ENCODE measurements at places on chromosomes 1 and 21.
A peak's percentile ranks its signal among the peaks of the same experiment; 100 is the strongest.

DNA sequence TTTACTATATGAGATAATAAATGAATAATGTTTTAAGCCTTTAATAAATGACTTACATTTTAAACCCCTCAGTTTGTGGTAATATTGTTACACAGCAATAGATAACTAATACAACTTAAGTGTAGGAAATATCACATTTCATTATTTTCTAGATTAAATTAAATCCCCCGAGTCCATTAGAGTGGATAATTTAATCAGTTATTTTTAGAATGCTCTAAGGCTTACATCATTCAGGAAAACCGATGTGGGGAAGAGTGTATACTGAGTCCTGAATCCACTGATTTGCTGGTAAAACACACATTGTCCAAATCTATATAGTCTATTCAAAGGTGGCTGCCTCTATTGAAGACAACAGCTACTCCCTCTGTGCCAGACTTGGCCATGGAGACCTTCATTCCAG lies 35.7 kb upstream of the DOCK7 start:
- no peak for DNase-seq

- DNase-seq, result no peak
Measured at GRCh38 chr1:180842052-180842451, 70.6 kb upstream of the KIAA1614 start.

- DNase-seq, result no peak
Measured at GRCh38 chr21:43341378-43342161, 85.4 kb downstream of the SIK1 start.

GRCh38 chr1:203570805-203571204 lies 55.8 kb upstream of the ATP2B4 start:
- no peak for DNase-seq

DNA sequence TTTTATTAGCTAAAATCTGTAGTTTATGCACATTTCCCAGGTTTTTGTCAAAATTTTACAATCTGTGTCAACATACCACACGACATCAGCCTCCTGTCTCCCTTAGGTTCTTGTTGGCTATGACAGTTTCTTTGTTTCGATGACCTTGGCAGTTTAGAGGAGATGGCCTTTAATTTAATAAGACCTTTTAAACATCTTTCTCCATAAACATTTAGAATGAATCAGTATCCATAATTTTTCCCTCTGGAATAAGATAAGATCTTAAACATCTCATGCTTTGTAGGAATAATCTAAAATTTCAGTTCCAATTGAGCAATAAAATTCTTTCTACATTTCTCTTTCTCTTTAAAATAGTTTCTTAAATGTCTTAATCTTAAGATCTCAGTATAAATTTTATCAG lies 28.7 kb upstream of the DYRK1A start:
- no peak for DNase-seq

DNA sequence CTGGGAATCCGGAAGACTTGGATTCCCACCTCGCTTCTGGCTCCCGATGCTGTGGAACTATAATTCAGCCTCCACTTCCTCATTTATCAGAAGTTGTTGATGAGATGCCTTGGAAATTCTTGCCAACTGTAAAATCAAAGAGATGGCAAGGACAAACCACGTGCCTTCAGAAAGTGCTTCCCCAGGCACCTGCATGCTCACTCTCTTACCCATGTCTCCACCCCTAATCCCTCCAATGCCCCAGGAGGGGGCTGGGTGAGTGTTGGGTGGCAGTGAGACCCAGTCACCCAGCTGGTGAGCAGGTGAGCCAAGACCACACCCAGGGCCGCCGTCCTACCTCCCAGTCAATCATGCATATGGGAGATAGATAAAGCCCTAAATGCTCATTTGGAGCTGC lies 160.8 kb downstream of the PSMG1 start:
- no peak for DNase-seq

GRCh38 chr1:109845658-109846057 lies 65.0 kb upstream of the CSF1 start:
- no peak for DNase-seq

- peak; percentile 86 for DNase-seq
Measured at GRCh38 chr1:229661022-229661877, 35.2 kb downstream of the URB2 start.

DNA sequence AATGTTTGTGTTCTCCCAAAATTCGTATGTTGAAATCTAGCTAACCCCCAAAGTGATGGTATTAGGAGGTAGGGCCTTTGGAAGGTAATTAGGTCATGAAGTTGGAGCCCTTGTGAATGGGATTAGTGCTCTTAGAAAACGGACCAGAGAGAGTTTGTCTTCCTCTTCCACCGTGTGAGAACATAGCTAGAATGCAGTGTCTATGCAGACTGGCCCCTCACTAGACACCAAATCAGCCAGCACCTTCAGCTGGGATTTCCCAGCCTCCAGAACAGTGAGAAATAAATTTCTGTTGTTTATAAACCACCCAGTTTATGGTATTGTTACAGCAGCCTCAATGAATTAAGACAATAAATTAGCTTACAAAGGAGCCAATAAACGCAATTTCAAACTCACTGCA lies 58.0 kb downstream of the KIAA0319L start:
- DNase-seq, result no peak

GRCh38 chr1:15155888-15156741 lies 2.6 kb downstream of the TMEM51 start:
- no peak for DNase-seq

DNA sequence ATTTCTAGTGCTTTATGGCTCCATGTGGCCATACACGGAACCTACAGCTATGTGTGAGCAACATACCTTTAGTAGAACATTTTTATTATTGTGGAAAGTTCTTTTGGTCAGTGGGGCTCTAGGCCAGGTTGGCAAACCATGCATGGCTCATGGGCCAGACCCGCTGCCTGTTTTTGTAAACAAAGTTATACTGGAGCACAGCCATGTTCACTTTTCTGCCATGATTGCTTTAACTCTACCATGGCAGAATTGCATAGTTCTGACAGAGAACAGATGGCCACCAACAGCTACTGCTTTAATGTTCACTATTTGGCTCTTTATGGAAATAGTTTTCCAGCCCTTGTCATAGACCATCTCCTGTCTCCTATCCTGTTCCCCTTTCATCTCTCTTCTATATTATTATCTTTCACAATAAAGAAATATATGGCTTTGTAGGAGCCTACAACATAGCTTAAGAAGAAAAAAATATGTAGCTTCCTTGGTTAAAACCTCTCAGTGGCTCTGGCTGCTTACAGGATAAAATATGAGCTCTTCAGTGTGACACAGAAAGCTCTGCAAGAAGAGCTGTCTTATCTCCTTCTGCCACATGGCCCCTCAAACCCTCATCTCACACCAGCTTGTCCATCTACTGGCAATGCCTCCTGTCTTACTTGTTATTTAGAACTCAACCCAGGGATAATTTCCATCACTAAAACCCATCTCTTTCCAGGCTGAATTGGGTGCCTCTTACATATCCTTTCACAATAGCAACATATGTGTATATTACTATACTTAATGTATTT lies 54.6 kb upstream of the RWDD3 start:
- DNase-seq, result no peak

- no peak for DNase-seq
Measured at GRCh38 chr1:15559189-15559810, 25.6 kb downstream of the AGMAT start.

DNA sequence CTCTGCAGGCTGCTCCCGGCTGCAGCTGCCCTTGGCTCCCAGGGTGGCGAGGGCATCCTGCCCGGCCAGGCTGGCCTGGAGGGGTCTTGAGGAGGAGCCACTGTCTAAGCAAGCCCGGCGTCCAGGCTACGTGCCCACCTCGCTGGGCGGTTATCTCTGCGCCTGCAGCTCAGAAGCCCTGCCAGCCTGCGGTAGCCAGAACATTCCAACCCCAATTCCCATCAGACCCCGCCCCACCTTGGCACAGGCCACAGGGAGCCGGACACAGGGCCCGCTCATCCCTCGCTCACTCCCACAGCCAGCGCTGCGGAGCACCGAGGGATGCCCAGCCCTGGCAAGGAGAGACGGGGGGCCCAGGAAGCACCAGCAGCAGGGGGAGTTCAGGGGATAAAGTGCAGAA lies 53.9 kb downstream of the MEGF6 start:
- DNase-seq, result no peak

DNA sequence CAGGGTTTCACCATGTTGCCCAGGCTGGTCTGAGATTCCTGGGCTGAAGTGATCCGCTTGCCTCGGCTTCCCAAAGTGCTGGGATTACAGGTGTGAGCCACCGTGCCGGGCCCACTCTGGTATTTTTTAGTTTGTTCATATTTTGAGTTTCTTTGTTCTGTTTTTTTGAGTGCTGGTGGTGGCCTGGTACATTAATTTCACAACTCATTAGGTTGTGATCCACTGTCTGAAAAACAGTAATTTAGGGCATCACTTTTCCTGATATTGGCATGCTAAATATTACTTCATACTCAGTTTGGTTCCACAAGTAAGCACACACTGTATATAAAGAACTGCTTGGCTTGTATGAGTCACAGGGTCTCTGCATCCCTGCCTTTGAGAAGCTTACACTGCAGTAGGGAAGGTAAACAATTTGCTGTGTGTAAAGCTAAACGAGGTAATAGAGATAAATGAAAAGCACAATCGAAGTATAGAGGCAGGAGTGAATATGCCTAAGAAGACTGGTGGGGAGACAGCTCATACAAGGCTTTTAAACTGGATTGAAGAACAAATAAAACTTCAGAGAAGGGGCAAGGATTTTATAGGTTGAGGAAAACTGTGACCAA lies 7.7 kb downstream of the SNX27 start:
- DNase-seq, result no peak

GRCh38 chr1:66752671-66753371 lies 562 bp downstream of the DYNLT5 start:
- peak; percentile 18 for DNase-seq

DNA sequence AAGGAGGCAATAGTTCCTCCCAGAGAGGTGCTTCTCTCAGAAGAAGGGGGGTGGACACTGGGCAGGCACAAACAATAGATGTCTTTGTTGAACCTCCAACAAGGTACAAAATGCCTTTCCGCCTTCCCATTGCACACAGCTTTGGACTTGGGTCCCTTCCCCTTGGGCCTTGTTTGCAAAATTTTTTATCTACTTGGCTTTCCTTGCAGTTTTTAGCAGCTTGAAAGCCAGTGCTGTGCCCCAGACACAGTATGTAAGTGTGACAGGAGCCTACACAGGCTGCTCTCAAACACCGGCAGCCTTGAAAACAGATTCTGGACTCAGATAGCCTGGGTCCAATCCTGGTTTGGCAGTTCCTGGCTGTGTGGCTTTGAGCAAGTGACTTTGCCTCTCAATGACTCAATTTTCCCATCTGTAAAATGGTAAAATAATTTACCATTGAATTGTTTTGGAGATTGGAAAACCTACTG lies 43.0 kb downstream of the ELAPOR1 start:
- no peak for DNase-seq

DNA sequence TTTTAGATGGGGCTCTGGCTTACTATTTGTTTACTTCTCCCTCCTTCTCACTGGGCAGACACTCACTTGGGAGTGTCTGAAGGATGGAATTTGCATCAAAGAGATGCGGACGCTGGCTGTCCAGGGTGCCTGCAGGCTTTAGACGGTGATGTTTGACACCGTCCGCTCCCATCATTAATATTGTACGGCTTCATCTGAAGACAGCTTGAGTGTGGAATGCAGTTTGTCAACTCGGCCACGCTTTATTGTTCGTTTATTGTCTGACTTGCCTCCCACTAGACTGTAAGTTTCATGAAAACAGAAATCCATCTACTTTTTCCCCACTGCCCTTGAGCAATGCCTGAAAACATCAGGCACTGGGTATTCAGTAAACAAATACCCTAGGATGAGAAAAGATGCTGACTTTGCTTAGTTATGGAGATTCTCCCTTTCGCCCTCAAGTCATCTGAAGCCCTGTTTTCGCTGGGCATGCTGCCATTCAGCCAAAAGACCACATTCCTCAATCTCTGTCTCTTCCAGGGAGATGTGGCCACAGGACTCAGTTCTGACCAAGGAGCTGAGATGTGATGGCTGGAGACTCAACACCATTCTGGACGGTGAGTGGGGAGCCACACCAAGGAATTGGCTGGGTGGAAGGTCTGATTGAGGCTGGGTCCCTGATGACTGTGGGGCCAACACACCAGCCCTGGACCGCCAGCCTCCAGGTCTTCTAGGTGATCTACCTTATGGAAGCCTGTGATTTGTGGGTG lies 87.6 kb downstream of the BCAR3 start:
- no peak for DNase-seq

DNA sequence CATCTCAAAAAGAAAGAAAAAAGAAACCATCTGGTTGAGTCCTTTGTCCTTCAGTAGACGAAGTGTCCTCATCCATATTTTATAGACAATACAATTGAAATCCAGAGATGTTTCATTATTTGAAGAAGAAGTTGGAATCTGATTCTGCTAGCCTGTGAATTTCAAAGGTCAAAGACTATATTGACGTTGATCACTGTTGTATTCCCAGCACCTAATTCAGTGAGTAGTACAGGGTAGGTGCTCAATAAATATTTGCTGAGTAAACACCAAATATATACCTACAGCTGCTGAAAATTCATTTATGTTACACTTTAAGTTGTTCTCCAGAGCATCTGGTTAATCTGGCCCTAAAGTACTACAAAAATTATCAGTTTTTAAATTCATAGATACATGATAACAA lies 135.2 kb downstream of the CACNA1E start:
- DNase-seq, result no peak

DNA sequence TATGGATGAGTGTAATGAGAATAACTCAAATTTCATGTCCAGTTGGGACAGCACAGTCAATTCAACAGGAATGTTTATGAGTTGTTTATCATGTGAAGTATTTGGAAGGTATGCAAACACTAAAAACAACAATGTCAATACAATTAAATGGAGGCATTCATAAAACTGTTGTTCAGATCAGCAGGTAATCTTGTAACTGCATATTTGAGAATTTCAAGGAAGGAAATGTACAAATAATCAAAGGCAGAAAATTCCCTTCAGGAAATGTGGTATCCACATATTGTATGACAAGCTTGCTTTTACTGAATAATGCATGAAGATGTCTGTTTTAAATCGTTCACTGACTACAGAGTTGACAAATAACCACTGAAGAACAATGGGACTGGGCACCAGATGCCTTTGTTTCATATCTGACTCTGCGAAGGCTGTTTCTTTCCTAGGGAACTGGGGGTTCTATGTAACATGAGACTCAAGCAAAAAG lies 198.3 kb downstream of the LTN1 start:
- DNase-seq, result no peak

DNA sequence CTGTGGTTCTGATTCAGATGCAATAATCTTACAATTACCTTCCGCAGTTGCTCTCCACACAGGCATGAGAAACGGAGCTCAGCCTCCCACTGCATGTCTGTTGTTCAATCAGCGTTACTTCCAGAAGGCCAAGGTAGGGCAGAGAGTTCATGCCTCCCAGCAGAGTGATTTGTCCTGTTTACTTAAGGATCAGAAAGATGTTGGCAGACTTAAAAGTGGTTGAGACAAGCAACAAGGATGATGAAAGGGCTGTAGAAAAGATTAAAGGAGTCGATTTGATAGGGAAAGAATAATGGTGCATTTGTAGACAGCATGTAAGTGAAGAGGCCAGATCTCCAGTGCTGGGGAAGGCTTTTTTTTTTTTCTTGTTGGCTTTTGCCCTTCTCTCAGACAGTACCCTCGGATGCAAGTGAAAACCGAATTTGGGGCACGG lies 26.6 kb downstream of the ARMH1 start:
- DNase-seq, result no peak

DNA sequence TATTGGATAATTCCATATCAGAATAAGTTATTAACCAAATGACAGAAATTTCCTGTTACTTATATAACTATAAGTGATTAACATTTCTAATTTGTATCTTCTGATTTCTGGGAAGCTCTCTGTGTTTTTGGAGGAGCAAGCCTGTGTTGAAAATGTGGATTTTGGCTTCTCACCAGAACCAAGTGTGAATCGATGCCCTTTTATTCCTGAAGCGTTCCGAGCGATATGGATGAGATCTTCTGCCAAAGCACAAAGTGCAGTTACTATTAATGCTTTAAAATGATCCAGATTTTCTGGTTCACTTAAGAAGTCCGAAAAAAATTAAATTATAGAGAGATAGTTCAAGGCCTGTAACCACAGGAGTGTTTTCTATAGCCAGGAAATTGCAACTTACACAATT lies 22.8 kb downstream of the ALG14 start:
- no peak for DNase-seq
